ENCODE measurements at places on chromosomes 7 and 10. TPM values are rescaled to one million over a fixed set of nuclear protein-coding genes. Genes with fewer than 3 reads are reported as not detected.
A peak's percentile ranks its signal among the peaks of the same experiment; 100 is the strongest.

Gene TDRD1
- not detected for polyA plus RNA-seq

Gene PLCE1
- polyA plus RNA-seq: 0.84 TPM

Gene ABCC2
- polyA plus RNA-seq: 0.63 TPM

Gene FAM25A
- not detected for polyA plus RNA-seq

Gene FKBP14
- 2.9 TPM for polyA plus RNA-seq

Gene ZNF138
- 12.9 TPM for polyA plus RNA-seq

- no peak for DNase-seq
Measured at GRCh38 chr10:70232155-70232858, 922 bp downstream of the PPA1 start.

DNA sequence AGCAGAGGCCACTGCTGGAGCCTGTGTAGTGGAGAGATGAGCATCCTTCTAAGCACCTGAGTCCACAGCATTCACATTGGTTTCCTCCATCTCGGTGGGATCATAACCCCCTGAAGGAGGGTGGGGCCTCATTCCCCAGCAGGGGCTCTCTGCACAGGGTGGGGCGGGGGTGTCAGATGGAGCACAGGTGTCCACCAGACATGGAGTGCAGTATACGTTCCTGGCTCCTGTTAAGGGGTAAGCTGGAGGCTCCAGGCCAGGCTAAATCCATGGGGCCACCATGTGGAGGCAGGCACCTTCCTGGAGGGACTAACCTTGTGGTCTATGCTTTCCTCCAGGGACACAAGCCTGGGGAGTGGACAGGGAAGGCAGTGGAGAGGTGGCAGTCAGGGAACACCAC, 252.6 kb downstream of the GRID1 start:
- DNase-seq: no peak

- DNase-seq: no peak
Measured at GRCh38 chr10:119296703-119297102, 89.3 kb downstream of the GRK5 start.

GRCh38 chr7:134446923-134447322, 12.0 kb downstream of the AKR1B1 start:
- no peak for DNase-seq

DNA sequence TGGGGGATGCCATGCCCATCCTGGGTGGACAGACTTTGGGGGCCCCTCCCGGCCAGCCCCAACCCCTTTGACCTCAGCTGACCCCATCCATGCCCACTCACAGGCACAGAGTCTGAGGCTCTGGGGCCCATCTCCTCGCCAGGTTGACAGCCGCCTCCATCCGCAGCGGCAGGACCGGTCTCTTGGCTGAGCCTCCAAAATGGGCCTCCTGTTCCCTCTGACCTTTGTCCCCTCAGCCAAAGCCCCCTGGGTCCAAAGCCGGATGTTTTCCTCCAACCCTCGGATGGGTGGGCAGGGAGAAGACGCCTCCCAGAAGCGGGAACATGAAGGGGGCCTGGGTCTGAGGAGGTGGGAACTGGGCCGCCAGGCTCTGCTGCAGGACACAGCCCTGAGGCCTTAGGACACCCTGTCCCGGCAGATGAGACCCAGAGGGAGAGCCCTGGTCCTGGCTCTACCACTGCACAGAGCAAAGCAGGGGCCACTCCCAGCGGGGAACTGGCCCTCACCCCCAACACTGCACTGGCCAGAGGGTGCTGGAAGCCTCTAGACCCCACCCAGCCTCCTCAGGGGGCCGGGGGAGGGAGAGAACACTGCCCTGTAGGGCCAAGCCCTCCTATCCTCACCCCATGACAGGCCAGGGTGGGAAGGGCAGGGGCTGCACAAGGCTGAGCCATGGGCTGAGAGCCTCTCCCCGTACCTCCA, 12.6 kb downstream of the PDGFA start:
- no peak for DNase-seq

DNA sequence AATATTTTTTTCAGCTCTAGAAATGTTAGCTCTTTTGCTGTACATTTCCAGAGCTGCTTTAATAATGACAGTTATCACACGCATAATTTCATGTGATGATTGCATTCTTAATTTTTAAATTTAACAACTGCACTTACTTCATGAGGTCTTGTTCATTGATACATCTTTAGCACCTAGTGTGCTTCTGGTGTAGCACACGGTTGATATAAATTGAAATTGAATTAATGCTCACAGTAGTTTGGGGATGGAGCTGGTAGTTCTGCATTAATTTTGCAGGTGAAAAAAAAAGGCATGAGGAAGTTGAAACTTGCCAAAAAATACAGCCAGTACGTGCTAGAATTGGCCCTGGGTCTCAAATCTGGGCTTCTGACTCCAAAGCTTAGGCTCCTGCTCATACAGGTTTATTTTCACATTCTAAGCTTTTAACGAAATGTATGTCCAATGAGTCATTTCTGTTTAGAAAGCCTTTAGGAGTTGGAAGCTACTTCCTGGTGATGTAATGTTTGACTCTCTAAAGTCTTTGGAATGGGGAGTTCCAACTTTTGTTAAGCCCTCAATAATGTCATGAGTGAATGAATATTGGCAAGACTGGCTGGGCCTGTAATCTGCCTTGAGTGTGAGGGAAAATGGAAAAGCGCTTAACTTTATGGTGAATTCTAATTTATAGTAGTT, 62.5 kb downstream of the DAGLB start:
- no peak for DNase-seq

DNA sequence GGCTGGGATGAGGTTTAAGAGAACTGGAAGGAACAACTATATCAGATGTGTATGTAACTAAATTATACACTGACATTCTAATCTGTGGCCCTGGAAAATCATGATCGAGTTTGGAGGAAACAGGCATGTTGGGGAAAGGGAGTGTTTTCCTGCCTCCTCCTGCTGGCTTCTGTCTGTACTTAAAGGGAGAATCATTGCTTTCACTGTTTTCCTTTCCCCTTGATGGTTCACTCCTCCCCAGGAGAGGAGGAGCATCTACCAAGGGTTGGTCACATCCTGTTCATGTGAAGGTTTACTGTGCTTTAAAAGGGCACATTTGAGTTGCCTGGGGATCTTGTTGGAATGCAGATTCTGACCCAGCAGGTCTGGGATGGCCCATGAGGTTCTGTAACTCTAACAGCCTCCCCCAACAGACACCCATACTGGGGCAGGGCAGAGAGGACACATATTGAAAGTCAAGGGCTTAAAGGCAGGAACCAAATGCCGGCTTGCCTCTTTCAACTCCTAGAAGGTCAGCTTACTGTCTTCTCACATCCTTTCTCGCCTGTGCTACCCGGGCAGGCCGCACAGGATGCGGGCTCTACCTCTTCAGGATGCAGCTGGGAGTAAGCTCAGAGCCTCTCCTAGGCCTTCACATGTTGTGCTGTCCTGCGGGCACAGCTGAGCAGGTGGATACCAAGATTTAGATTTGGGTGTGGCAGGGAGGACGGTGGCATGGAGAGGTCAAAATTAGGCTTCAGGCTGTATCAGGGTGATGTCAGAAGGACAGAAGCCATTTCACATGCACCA, 694.8 kb downstream of the KCNMA1 start:
- no peak for DNase-seq

GRCh38 chr10:51063659-51064535, 10.4 kb upstream of the PRKG1 start:
- DNase-seq: no peak

DNA sequence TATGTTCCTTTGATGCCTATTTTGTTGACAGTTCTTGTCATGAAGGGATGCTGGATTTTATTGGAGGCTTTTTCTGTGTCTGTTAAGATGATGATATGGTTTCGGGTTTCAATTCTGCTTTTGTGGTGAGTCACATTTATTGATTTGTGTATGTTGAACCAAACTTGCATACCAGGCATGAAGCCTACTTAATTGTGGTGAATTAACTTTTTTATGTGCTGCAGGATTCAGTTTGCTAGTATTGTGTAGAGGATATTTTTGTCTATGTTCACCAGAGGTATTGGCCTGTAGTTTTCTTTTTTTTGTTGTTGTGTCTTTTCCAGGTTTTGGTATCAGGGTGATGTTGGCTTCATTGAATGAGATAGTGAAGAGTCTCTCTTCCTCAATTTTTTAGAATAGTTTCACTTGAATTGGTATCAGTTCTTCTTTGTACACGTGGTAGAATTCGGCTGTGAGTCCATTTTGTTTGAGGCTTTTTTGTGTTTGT, 345.9 kb downstream of the KIF20B start:
- DNase-seq: peak; percentile 80

GRCh38 chr10:48701941-48702340, 17.3 kb downstream of the WDFY4 start:
- DNase-seq: no peak

GRCh38 chr10:17841050-17841449, 31.9 kb downstream of the MRC1 start:
- no peak for DNase-seq

- no peak for DNase-seq
Measured at GRCh38 chr10:89591796-89592271, 53.2 kb downstream of the PANK1 start.

GRCh38 chr7:42925630-42926029, 6.3 kb downstream of the PSMA2 start:
- no peak for DNase-seq

DNA sequence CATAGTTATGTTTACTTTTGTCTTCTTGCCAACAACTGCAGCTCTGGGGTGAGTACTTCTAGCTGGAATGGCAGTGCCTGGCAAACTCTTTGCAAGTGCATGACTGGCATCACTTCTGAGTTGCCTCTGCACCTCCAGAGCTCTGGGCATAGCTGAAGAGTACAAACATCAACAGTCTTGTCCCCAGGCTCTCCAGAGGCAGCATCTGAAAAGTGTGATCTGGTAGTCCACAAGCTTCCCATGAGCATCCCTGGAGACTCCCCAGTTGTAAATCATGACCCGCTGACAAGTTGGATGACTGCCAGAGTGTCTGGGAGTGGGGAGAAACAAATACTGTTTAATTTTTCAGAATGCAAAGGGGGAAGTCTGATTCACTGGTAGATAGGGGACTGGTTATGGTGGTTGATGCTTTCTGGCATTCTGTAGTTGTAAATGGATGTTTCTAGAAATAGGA, 138.9 kb upstream of the CDK13 start:
- no peak for DNase-seq

GRCh38 chr7:127820732-127821085, 168.7 kb downstream of the SND1 start:
- no peak for DNase-seq
